ENCODE measurements at places on chromosomes 1 and 21.

GRCh38 chr1:237999426-238000052 is 108.8 kb upstream of the ZP4 start:
- DNase-seq, result no peak

- no peak for DNase-seq
These were observed 37.3 kb downstream of the COL24A1 start for GRCh38 chr1:86119214-86119764.

DNA sequence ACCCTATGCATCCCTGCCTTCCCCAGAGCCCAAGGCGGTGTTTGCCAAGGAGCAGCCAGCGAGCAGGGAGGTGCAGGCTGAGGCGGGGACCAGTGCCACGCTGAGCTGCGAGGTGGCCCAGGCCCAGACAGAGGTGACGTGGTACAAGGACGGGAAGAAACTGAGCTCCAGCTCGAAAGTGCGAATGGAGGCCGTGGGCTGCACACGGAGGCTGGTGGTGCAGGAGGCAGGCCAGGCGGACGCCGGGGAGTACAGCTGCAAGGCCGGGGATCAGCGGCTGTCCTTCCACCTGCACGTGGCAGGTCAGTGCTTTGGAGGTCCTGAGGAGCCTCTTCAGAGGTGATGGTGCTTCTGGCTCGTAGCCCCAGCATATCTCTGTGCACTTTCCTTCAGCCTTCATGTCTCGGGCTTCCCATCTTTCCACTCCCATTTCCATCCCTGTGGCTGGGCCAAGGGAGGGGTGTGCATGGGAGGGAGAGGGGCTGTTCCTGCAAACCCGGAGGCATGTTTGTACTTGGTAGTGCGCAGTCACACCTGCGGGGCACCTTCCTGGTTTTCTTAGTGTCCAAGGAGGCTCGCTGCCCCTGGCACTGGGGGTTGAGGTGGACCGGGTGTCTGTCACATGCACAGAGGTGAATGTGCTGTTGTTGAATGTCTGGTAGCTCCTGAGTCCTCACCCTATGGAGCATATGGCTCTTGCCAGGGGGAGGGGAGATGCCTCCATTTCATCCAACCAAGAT is 56.4 kb downstream of the OBSCN start:
- no peak for DNase-seq

- DNase-seq, result no peak
These were observed 171.9 kb upstream of the BEND5 start for GRCh38 chr1:48948562-48948961.

DNA sequence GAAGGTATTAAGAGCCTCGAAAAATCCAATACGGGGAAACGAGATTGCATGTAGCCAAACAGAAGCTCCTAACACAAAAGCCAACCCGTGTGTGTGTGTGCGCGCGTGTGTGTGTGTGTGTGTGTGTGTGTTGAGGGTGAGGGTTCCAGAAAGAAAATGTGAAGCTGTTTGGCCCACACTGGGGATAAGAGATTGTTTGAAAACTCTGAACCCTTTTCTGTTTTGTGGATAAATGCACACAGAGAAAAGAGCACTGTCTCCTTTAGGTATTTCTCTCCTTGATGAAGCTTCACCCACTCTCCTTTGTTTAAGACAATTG is 1.9 kb downstream of the WLS start:
- DNase-seq, result no peak

GRCh38 chr1:207646171-207646570 is 1.2 kb downstream of the CR1L start:
- DNase-seq, result no peak

DNA sequence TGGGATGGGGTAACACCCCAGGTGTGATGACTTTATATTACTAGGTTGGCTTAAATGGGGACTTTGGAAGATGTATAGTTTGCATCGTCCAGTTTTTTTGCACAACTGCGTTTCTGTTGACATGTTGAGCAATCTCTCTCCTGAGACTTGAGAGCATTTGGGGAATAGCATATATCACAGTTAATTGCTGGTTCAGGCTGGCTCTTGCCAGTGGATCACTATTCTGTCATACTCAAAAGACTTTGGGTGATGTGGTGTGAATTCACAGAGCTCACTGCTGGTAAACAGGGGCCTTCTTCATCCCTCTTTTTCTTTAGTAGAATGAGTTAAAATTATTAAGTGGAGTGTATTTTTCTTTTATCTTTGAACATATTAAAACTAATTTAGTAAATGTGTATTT is 44.3 kb downstream of the LHX9 start:
- DNase-seq, result no peak

DNA sequence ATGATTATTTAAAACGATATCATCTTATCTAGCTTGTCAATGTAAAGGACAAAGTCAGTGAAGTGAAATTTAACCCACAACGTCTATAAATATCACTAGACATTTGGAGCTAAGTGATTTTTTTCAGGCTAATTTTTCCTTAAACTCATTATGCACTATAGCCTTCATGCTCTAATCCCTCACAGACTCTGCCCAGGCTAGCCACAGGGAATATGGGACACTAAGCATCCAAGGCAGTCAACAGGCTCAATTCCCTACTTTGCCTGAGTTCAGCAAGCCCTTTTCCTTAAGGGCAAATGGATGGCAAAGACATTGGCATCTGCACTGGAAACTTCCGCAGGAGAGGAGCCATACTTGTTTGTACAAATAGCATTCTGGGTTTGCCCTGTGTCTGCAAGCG is 577.0 kb downstream of the LMO4 start:
- DNase-seq, result no peak

DNA sequence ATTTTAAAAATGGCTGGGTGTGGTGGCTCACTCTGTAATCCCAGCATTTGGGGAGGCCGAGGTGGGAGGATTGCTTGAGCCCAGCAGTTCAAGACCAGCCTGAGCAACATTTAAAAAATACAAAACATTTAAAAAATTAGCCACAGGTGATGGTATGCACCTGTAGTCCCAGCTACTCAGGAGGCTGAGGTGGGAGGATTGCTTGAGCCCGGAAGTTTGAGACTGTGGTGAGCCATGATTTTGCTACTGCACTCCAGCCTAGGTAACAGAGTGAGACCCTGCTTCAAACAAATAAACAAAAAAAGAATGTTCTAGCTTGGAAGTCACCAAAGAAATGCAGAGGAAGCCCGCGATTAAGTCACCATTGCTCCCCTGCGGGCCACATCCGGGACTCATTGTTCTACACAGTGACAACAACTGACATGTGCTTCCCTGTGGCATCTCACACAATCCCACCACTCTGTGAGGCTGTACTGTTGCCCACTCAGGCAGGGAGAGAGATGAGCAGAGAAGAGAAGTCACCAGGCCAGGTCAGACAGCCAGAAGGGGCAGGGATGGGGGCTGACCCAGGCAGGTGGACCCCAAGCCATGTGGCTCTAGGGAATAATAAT is 18.4 kb upstream of the SPATC1L start:
- DNase-seq, result no peak

DNA sequence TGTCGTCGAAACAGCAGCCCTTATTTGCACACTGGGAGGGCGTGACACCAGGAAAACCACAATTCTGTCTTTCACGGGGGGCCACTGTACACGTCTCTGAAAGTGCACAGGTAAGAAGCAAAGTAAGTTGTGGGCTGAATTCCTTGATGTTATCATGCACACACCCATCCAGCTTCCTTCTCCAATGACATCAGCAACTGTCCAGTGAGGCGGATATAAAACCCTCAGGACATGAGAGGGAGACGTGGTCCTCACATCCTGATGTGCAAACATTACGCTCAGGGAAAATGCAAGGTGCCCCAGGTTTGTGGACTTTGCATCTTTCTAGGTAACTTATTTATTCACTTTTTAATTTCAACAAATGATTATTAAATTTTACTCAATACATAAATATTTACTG is 3.0 kb downstream of the TFF1 start:
- no peak for DNase-seq

- DNase-seq, result peak; percentile 19
These were observed 13.1 kb upstream of the EXO1 start for GRCh38 chr1:241834733-241835377.

DNA sequence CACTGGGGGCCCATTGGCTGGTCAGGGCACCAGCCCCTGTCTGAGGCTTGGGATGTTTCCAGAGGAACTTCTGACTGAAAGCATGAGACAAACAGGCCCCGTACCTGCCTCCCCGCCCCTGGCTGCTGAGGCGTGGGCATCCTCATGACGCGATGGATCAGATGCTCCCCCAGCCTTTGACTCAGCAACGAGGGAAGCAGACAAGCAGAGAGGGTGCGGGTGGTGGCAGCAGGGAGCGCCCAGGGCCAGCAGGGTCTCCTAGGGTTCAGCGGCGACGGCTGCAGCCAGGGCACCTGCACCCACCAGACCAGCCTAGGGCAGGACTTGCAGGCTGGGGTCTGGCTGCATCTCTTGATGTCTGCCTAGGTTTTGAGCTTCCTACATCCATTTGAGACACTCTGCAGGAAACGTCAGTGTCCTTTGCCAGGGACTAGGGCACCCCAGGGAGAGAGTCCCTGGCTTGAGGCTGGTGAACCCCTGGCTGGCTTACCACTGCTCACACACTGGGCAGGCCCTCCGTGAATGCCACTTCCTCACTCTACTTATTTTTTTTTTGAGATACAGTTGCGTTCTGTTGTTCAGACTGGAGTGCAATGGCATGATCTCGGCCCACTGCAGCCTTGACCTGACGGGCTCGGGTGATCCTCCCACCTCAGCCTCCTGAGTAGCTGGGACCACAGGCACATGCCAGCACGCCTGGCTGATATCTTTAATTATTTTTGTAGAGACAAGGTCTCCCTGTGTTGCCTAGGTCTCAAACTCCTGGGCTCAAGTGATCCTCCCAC is 63.3 kb downstream of the DHRS3 start:
- no peak for DNase-seq

DNA sequence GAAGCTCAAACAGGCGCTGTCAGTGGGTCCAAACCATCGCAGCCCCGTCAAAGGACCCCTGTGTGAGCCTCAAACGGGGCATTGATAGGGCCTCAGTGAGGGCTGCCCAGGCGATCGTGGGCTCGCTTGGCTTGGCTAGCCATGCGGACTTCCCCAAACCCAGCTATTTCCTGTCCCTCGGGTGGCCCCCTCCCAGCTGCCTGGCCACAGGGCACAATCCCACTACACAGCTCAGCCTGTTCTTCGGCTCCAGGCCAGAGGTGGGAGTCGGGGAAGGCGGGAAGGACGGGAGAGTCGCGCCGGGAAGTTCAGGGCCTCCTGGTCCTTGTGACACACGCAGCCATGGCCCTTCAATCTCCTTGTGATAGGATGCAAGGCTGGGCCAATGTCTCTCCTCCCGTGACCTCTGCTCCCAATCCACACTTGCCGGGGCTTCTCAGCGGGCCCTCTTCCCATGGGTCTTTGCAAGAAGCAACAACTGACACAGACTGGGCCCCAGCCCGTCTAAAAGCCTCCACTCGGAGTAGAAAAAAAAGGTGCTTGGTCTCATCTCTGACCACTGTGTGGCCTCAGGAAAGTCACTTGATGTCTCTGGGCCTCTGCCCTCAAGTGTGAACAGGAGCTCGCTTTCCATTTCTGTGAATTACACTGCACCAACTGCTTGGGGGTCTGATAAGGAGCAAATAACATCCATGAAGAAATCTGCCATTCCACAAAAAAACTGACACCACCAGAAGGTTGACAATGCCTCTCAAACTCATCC is 7.1 kb upstream of the MATN1 start:
- DNase-seq, result no peak

- no peak for DNase-seq
These were observed 7.8 kb downstream of the HEYL start for GRCh38 chr1:39631361-39632322.

DNA sequence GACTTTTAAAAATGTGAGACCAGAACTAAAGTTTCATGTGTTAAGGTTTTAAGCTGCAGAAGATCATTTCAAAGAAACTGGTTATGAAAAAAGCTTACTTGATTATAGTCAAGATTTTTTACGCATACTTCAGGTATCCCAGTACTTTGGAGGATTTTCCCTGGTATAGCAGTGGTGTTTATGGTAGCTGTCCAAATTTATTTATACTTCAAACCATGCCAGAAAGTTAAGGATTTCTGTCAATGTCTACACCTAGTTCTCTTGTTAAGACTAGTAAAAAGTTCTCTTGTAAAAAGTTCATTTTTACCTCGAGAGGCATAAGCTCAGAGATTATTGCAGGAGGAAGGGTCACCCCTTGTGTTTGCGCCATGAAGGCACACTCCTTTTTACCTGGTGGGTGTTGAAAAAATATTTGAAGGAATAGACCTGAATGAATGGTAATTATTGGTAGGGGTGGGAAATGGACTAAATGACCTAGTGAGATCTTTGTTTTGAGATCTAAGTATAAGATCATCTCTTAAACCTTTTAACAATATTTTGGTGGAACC is 2.8 kb downstream of the DYRK1A start:
- DNase-seq, result no peak

DNA sequence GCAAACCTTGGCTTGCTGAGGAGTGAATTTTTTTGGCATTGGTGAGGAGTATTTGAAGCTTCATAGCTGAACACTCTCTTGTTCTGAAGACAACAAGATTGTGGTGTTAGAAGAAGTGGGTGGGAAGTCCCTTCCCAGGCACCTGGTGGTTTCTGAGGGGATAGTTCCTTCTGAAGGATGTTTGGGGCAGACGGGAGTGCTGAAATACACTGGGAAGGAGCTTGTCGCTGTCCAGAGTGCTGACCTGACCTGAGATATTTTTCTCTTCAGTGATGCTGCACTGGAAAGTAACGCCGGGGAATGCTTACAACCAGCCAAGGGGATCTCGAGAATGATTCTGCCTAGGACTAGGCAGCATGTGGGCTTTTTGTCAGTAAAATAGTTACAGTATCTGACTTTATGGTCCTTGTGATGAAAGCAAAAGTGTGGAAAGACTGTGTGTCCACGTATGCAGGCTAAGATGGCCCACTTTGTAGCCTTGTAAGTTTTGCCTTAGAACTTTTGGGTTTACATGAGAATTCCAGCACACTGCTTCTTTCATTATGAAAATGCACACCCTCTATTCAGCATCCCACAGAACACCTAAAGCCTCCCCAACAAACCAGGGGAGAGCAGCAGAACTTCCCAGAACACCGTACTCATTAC is 33.1 kb upstream of the NFASC start:
- DNase-seq, result no peak

GRCh38 chr1:176136891-176137290 is 70.2 kb downstream of the COP1 start:
- DNase-seq, result no peak

DNA sequence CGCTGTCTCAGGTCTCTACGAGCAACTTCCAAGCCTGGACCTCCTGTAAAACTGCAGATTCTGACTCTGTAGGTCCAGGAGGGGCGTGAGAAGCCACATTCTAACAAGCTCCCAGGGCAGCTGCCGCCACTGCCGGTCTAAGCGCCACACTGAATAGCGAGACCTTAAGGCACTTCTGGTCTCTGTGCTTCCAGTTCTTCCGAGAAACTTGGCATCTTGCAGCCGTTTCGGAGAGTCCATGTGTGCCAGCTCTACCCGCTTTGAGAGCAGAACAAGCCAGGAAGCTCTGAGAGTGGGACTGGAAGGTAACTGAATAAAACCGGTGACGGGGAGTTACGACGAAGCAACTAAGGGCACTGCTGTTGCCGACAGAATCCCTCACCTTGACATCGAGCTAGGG is 12.5 kb downstream of the AGT start:
- DNase-seq, result no peak

DNA sequence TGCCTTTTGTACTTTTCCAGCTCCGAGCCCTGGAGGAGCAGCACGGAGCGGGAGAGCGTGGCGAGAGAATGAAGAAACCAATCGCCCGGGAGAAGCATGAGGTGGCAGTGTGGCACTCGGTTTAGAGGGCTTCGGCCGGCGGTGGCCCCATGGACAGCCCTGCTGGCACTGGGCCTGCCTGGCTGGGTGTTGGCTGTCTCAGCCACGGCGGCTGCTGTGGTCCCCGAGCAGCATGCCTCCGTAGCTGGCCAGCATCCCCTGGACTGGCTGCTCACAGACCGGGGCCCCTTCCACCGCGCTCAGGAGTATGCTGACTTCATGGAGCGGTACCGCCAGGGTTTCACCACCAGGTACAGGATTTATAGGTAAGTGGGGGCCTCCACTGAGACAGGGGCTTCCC is 59.0 kb downstream of the BRINP2 start:
- DNase-seq, result no peak

Data from NCI-H446 treated with DMSO at 0.1 percent for 48 hours (cell line).